ENCODE measurements at places on chromosomes 3 and 15.
A peak's percentile ranks its signal among the peaks of the same experiment; 100 is the strongest.

DNA sequence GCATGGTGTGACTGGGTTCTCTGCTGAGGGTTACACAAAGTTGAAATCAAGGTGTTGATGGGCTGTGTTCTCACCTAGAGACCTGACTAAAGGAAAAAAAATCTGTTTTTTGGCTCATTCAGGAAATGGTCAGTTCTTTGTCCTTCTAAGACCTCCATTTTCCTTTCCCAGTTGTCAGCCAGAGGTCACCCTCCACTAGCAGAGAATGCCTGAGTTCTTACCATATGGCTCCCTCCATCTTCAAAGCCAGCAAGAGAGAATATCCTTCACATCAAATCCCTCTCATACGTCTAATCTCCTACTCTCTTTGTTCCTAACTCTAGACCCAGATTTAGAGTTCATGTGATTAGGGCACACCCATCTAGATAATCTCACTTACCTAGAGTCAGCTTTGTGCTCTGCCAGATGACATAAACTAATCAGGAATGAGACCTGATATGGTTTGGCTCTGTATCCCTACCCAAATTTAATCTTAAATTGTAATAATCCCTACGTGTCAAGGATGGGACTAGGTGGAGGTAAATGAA is 19.4 kb downstream of the ANKRD28 start:
- no peak for DNase-seq

DNA sequence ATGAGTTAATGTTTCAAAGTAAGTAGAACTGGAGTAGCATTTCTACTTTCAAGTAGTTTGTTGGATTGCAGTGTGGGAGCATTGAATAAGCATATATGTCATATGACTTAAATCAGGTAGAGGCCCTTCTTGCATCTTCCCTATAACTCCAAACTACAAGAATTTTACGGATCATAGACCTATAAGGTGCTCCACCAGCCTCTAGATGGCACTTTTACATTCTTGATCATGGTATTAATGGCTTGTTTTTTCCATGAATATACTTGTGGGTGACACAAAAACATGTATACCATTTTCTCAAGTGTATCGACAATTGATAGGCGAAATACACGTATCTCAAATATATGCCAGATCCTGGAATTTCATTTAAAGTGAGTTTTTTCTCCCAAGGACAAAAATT is 311.1 kb downstream of the ZPLD1 start:
- no peak for DNase-seq

DNA sequence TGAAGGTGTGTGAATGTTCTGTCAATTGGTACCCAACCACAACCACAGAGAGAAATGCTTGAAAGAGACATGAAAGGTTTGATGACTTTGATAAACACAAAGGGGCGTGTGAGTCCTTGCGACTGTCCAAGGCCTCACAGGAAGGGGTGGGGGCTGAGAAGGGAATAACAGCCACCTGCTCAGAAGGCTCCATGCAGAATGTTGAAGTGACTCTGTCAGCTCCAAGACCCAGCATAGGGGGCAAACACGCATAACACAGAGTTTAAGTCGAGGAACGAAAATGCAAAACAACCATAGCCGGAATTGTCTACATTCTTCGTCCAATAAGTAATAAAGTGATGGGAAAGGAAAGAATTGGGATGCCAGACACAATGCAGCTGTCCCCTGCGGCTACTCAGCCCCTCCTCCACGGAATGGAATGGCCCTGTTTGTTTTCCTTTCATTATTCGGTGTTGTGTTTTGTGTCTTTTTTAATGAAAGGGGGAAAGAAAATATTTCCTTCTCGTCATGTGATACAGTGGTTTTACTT is 19.9 kb downstream of the TMEM212 start:
- no peak for DNase-seq

- DNase-seq, result no peak
Observed at GRCh38 chr3:194084284-194084683, 51.7 kb upstream of the HES1 start.

GRCh38 chr3:11658180-11658579 is 14.5 kb upstream of the VGLL4 start:
- DNase-seq, result no peak

- DNase-seq, result no peak
Observed at GRCh38 chr3:110821586-110821985, 250.0 kb upstream of the NECTIN3 start.

DNA sequence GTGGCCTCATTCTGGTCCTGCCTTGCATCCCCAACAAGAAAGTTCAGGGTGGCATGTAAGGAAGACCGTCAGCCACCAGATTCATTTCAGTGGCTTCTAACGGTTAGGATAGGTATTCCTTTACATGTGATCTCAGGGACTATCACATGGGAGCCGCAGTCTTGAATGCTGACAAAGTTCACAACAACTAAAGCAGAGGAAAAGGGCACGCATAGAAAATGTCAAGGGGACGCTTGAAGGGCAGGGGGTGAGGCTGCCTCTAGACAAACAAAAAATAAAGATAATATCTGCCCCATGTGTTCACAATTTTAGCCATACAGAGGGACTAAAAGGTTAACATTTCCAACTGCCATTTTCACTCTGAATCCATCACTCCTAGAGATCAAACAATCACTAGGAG is 31.9 kb upstream of the ARL8B start:
- DNase-seq, result no peak

DNA sequence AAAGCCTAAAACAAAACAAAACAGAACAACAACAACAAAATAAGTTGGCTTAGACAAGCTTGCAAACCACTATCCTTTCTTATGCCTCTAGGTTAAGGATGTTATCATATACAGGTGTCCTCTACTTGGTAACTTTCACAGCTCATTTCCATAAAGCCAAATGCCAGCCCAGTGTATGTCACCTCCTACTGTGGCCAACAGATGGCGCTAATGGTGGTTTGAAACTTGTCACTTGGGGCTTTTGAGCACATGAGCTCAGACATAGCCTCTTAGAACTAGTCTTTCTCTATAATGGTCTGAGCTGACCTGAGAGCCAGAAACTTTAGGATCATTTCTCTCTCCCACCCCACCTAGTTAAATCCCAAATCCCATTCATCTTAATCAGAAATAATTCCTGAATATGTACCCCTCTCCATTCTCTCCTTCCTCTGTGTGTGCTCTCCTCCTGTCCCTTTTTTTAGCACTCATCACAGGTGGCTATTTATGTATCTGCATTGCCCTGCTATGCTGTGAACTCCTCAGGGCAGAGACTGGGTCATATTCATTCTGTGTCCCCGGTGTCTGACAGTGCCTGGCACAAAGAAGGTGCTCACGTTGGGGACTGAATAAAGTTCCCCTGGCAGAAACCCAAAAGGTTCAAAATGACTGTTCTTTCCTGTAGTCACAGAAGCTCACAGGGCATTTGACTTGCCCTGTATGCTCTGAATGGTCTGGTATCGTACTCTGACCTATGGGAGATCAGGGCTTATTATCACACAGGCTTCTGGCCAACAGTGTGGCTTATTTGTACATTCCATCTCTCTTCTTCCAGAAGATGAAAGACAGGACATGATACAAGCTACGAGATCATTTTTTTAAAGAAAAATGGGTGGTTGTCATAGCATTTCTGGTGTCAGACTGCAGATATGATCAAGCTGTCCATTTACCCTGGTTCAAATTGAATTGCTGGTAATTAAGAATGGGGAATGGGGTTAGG is 319.3 kb upstream of the AZI2 start:
- peak; percentile 37 for DNase-seq

DNA sequence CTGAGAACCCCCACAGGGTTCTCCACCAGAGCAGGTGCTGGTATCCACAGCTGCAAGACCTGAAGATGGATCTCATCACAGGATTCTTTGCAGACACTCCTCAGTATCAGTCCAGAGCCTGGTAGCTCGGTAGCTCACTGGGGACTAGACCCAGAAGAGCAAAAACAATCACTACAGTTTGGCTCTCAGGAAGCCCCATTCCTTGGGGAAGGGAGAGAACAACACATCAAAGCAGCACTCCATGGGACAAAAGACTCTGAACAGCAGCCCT is 22.2 kb downstream of the STRIT1 start:
- DNase-seq, result no peak

GRCh38 chr15:74580538-74581350 is 34.9 kb upstream of the CLK3 start:
- DNase-seq, result no peak

GRCh38 chr15:29570948-29571791 is 251.1 kb downstream of the TJP1 start:
- DNase-seq, result no peak

DNA sequence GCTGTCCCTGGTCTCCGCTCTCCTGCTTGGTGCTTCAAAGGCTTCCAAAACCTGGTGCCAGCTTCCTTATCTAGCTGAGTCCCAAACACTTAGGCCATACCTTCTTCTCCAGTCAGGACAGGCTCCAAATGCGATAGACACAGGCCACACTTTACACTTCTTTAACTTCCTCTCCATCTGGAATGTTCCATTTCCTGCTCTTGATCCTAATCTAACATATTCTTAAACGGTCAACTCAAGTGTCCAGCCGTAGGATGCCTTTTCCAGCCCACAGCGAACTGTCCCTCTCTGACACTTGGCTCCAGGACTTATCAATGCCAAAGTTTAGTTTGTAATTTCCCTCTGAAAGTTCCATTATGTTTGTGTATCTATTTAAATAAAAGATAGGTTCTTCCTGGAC is 19.2 kb upstream of the PLA2G4F start:
- no peak for DNase-seq

- DNase-seq, result no peak
Observed at GRCh38 chr3:152797751-152798432, 37.0 kb upstream of the P2RY1 start.

DNA sequence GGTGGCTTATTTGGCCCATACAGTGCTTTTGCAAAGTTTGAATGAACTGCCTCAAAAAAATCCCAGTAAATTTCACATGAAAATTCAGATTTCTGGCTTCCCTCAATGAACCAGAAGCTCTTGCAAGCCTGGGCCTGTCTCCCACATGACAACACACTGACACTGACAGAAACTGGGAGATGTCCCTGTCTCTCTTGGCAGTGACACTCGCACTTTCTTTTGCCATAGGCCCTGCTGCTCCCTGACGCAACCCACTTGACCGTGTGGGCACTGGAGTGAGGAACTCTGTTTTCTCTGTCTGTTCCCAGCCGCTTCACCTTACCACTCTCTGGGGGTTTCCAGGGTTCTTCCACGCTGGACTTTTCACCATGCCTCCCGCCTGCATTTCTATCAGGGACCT is 524.5 kb downstream of the SHQ1 start:
- no peak for DNase-seq
